NCI-H1436 (cell line): ENCODE measurements at places on chromosomes 2 and 18.

DNA sequence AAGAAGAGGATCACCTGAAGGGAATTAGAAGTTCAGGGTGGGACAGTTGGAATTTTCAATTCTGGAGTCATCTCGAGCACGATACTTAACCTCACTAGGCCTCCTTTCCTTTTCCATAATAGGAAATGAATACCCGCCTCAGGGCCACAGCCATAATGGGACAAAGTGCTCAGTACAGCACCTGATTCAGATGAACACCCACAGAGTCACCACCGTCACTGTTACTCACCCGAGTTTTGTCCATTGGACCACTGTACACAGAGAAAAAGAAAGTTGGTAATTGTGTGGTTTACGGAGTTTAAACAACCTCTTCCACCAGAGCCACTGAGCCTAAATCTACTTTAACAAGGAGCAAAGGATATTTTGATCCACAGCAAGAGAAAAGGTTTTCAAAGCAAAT, 122.0 kb upstream of the NDUFV2 start:
- DNase-seq: no peak

GRCh38 chr18:79572093-79572780, 107.4 kb upstream of the CTDP1 start:
- DNase-seq: no peak

DNA sequence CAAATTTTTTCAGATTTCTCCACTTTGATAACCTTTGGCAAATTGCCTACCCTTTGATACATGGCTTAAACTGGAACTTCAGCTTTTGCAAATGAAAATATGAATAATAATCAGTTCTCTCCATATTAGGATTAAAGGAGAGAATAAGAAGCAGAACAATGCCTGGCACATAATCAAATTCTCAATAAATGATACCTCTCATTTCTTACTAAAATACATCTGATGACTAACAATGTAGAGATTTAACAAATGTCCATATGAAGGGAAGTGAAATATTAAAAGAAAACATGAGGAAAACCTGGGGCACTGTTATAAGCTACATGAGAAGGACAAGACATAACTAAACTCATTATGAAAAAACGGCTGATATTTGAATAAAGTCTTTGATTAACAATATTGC, 1103.6 kb downstream of the LRP1B start:
- no peak for DNase-seq

- DNase-seq: no peak
These were observed 9.7 kb downstream of the VRK2 start for GRCh38 chr2:58056192-58056916.

DNA sequence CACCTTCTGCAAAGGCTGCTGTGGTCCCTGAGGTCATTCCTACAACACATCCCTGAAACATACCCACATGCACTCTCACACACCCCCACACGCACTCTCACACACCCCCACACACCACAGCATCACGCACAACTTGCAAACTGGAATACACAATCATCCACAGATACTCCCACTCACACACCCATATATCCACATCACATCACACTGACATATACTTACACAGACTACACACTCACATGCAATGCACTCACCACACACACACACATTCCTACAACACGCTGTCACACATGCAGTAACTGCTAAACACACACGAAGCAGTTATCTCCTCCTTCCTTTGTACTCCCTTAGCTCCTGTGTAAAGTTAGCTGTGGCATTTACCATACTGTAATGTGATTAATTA, 57.1 kb upstream of the PKDCC start:
- no peak for DNase-seq

DNA sequence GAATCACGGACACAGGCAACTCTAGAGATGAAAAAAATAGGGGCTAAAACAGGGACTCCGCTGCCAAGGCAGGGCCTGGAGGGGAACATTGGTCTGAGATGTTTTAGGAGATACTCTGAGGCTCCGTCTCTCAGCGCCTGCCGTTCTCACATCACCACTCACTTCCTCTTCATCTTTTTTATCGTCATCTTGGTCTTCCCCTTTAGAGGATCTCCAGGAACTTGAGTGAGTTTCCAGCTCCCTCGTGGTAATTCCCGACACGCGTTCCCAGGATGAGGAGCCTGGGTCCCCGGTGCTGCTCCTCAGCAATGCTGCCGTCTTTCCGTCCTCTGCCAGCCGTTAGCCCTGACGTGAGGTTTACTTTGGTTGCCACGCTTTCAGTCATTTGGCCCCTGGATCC, 16.1 kb downstream of the MLPH start:
- no peak for DNase-seq

DNA sequence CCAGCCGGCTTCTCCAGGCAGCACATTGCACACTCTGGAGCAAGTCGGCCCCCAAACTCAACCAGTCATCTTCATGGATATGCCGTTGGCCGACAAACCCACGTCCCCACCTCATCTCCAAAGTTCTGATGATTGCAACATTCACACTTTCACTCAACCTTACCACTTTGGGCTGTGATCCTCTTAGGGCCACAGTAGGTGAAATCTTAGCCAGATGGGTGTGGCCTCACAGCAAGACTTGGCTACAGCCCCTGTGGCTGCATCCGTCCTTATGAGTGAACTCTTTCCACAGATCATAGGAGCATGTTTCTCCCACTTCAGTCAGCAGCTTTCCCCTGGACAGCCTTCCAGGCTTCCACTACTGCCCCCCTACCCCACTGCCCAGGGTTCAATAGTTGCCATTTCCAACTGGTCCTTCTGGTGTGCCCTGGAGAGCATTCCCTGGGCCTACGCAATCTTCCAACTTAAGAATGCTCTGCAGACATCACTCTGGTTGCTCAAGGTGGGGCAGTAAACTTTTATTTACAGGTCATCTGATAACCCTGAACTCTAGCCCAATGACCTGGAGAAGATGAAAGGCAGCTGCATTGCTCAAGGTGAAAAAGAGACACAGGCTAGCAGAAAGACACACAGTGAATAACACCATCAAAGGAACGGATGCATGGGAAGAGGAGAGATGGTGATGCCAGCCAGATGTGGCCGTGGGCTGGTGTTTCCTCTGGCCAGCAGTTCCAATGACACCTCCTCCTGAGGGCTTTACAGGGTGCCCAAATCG, 34.5 kb downstream of the ARL4C start:
- DNase-seq: no peak

- DNase-seq: no peak
These were observed 425.1 kb downstream of the RND3 start for GRCh38 chr2:150062416-150062815.

GRCh38 chr18:30381826-30382225, 660.7 kb downstream of the DSC3 start:
- no peak for DNase-seq

GRCh38 chr2:222000326-222000725, 298.5 kb downstream of the PAX3 start:
- no peak for DNase-seq

DNA sequence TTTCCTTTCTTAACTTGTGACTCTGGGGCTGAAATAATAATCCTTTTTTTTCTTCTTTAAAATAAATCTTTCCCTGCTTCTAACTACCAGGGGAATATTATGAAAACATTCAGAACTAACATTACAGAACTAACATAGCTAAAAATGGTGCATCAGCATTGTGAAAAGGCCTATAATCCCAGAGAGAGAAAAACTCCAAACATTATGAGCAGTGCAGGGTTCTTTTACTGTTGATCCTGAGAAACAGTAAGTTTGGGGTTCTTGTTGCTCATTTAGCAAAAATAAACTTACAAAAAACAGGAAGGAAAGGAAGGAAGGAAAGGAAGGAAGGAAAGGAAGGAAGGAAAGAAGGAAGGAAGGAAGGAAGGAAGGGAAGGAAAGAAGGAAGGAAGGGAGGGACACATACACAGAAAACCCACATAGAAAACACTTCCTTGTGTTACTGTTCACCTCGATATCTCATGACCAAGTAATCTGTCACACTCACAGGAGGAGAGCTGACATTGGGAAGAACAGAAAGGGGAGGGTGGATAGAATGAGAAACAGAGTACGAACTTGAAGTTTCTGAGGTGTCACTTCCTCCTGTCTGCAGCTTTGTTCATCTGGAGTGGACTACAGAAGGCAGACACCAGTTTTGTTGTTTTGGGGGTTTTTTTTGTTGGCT, 18.4 kb upstream of the PIK3C3 start:
- DNase-seq: no peak

DNA sequence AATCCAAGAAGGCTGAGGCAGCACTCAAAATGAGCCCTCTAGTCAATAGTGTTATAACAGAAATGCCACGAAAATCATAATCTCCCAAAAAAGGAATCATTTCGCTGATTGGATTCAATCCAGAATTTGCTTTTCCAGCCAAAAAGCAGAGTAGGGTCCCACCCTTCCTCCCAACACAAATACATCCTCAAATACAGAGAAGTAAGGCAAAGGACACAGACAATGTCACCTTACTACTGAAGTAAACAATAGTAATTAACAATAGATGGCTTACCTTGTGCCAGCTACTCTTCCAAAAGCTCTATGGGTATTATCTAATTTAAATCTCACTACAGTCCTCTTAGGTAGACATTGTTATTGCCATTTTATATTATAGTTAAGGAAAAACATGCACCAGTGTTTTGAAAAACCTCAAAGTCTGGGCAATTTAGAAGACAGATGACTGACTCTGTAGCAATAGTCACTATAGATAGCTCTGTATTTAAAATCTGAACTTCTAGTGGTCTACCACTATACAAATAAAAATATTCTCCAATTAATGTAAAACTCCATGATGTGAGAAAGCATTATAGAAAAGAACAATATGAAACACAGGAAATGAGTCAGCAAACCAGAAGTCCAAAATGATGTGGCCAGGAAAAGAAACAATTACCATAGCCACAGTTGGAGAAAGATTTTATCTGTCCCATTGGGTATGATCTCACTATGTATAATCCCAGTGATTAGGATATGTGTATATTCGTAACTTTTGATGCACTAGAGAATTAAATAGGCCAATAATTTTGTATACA, 305.0 kb upstream of the ERBB4 start:
- no peak for DNase-seq

DNA sequence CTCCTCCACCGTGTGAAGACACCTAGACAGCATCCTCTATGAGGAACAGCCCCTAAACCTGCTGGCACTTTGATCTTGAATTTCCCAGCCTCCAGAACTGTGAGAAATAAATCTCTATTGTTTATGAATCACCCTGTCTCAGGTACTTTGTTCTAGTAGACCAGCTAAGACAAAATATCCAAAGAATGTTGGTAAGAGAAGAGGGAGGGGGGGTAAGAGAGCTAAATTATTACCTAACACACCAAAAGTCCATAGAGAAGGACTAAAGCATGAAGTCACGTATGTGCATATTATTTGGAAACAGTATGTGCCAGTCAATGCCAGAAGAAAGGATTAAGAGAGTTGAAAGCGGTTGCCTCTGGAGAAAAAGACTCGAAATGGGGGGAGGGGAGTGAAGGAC, 211.0 kb downstream of the SP3 start:
- DNase-seq: no peak

DNA sequence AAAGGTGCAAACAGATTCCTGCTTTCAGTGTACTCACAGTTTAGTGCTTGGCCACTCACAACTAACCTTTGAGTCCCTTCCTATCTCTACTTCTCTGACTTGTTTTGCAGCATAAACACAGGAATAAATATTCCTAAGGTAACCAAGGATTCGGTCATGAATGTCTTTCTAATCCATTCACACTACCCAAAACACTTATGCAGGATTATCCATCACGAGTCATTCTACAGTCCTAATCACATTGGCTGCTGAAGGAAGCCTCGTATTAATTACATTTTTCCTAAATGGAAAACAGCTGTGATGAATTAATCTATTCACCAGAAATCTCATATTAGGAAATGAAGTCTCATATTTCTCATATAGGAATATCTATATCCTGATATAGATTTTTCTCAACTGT, 16.3 kb downstream of the RDH14 start:
- DNase-seq: no peak

DNA sequence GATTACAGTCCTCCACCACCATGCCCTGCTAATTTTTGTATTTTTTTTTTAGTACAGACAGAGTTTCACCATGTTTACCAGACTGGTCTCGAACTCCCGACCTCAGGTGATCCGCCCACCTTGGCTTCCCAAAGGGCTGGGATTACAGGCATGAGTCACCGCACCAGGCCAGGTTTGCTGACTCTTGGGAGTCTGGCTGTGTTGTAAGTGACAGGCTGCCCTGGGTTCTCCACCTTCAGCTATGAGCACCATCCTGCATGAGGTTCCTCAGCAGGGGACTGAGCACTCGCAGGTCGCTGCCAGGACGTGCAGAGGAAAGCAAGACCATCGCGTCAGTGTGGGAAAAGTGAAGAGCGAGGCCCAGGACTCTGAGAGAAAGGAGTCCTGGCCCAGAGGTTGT, 112.6 kb upstream of the NDUFV2 start:
- DNase-seq: no peak

DNA sequence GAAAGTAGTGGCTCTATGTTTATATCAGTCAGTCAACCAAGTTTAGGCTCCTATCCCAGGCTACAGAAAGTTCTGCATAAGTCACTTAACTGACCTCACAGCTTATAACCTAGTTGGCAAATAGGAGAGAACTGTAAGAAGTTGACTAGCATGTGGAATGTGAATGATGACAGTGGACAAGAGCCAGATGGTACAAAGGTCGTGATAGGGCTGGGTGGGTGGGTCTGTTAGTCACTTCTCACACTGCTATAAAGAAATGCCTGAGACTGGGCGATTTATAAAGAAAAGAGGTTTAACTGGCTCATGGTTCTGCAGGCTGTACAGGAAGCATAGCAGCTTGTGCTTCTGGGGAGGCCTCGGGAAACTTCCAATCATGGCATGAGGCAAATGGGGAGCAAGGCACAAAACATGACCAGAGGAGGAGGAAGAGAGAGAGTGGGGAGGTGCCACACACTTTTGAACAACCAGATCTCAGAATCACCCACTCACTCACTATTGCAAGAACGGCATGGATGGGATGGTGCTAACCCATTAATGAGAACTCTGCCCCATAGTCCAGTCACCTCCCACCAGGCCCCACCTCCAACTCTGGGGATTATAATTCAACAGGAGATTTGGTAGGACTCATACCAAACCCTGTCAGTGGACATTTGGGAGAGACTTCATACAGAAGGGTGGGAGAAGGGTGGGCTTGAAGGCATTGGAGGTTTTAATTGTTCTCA, 68.8 kb downstream of the LTBP1 start:
- DNase-seq: no peak

- no peak for DNase-seq
These were observed 28.8 kb downstream of the CUL3 start for GRCh38 chr2:224556381-224556780.

DNA sequence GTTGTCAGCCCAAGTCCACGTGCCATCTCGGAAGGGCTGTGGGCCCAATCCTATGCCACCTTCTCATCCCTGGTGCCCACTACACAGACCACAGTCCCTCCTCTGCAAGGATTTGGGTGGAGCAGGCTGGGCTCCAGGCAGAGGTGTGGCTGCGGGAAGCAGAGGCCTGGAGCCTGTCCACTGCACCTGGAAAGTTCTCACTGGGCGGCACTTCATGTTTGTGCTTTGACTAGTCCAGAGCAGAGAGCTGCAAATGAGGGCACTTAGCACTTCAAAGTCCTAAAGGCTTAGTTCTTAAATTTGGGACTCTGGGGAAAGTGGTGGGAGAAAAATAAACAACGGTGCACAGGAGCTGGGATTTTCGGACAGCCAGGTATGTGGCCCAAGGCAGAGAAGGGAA, 308.9 kb upstream of the POU3F3 start:
- no peak for DNase-seq
